Cardiac fibroblast (primary cell): ENCODE measurements at places on chromosomes 2 and 18.

GRCh38 chr2:177265824-177266817 lies 1.6 kb upstream of the NFE2L2 start:
- DNase-seq: peak; percentile 64

DNA sequence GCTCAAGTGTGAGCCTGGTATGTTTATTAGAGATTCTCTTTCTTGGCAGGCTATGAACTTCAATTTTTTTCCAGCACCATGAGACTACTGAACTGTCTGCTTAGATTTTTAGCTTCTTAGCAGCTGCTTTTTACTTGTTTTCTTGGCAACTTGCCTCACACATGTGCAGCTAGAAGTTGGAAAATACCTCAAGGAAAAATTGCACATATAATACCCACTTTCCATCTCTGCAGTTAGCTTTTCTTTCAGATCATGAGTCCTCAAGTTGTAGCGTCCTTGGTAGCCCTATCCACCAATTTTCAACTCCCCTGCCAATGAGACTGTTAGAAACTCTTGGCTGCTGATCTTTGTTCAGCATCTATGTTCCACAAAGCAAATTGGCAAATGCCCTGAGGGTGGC lies 302.1 kb downstream of the HRH4 start:
- peak; percentile 34 for DNase-seq

DNA sequence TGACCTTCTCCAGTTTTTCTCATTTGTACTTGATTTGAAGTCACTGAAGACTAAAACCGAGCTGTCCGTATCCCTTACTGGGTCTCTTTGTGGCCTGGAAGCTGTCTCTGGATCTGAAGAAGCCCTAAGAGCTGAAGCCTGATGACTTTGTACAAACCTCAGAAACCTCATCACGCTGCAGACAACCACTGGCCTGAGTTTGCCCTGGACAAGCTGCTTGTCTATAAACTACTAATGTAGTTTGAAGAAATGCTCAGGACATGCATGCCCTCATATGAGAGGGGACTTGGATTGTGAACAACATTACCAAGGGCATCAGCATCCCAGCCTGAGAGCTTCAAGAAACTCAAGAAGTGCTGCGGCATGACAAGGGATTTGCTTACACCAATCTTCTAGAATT lies 79.3 kb upstream of the CBLN2 start:
- DNase-seq: no peak

- peak; percentile 4 for DNase-seq
Measured at GRCh38 chr18:25453556-25454269, 101.7 kb upstream of the ZNF521 start.

- DNase-seq: no peak
Measured at GRCh38 chr2:138298120-138298814, 203.3 kb upstream of the SPOPL start.

DNA sequence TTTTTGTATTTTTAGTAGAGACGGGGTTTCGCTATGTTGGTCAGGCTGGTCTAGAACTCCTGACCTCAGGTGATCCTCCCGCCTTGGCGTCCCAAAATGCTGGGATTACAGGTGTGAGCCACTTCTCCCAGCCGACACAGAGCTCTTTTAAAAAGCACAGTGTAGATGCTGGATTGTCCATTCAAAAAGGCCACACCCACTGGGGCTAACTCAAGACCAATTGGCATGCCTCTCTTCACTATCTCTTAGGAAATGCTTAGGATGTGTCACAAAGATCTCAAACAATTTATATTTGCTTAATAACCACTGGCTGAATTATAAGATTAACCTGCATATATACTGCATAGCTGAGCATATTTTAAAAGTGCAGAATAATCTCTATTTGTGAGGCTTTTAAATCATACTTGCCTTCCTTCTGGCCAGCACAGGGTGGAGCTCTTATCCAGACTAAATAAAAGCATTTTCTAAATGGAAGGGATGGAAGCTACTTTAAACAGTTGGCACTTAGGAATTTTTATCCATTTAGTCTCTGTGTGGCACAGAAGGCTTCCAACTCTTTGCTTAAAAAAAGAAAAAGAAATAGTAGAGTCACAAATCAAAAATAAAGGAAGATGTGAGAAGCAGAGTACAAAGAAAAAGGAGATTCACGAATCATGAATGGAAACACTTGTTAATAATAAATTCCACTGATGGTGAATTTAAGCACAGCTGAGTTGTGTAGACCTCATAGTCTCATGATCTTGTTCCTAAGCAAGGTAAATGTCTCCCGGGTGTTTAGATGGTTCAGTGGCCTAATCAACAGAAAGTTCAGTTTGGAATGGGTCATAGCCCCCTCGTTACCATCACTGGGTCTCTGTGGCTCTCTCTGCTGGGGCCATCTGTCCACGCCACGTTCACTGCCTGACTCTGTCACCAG lies 22.4 kb downstream of the CRYGD start:
- peak; percentile 40 for DNase-seq

GRCh38 chr2:78908973-78909372 lies 116.5 kb upstream of the REG3G start:
- no peak for DNase-seq

GRCh38 chr2:141923657-141924056 lies 207.2 kb downstream of the LRP1B start:
- DNase-seq: no peak

DNA sequence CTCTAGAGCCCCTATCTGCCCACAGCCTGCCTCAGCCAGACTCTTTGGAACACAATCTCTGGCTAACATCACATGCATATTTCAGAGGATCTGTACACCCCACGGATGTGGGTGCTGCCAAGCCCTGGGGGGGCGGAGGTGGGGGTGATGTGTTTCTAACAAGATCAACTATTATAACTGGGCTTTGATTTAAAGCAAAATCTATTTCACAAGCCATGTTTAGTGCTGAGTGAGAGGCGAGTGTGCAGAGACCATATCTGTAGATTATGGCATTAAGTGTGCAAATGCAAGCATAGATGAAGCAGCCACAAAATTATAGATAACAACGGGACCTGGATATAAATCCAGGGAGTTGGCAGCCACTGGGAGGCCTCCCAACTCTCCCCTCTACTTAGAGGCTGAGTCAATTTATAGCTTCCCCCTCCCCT lies 135.8 kb upstream of the SMAD2 start:
- DNase-seq: no peak

GRCh38 chr18:57980573-57981307 lies 63.3 kb upstream of the NEDD4L start:
- no peak for DNase-seq

DNA sequence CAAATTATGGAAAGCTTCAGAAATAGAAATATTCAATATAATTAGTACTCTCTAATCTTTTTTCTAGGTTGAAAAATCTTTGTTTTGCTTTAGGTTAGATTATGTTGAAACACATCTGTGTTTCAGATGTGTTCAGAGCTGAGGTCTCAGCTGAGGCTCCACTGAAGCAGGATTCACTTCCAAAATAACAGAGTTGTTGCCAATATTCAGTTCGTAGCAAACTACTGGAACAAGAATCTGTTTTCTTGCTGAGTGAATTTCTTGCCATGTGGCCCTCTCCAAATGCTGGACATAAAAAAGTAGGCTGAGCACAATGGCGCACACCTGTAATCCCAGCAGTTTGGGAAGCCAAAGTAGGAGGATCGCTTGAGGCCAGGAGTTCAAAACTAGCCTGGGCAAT lies 8.7 kb downstream of the PHOSPHO2 start:
- DNase-seq: no peak
